ENCODE measurements at places on chromosomes 11 and 22.

DNA sequence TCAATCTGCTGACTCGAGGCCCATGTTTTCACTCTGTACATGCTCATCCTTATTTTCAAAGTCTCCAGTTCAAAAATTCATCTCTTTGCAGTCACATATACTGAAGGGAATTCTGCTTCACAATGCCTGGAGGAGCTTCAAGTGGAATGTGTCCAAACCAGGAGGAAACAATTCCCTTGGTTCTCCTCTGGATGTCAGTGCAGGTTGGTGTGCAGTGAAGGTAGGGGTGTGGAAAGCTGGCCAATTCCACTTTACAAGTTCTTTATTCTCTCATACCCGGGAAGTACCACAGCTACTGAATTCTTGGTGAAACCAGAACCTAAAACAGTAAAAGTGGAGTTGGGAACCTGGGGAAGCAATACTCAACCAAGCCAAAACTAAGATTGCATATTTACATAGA, 57.3 kb downstream of the BDNF start:
- no peak for DNase-seq

GRCh38 chr11:105986554-105986953, 35.5 kb downstream of the MSANTD4 start:
- no peak for DNase-seq

DNA sequence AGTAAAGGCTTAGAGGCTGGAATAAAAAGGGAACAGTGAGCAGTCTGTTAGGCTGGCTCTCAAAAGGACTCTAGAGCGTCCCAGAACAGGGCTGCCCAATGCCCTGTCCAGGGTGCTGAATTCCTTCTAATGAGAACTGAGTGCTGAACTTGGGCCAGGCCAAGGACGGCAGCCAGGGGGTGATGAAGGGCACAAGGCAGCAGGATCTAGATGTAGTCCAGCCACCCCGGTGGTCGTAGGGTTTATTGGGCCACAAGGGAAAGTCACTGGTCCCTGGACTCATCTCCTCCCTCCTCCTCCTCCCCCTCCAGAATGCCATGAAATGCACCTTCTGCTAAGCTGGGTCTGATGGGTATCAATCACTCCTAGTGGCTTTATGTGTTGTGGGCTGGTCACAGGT, 19.2 kb downstream of the NPTXR start:
- DNase-seq = peak; percentile 66

DNA sequence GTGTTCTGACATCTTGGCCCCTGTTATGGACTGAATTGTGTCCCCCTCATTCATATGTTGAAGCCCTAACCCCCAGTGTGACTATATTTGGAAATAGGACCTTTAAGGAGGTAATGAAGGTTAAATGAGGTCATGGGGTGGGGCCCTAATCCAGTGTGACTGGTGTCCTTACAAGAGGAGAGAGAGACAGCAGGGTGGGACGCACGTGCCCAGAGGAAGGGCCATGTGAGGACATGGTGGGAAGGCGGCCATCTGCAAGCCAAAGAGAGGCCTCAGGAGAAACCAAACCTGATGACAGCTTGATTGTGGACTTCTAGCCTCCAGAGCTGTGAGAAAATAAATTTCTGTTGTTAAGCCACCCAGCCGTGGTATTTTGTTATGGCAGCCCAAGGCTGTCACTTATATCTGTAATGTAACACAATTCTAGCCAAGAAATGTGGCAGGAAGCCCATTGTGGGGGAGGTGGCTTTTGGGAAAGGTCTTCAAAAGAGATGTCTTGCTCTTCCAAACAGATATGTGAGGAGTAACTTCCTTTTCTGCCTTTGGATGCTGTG, 23.7 kb downstream of the SLC22A6 start:
- no peak for DNase-seq

- DNase-seq = peak; percentile 65
Observed at GRCh38 chr22:41447435-41448188, 1.0 kb upstream of the TOB2 start.

- DNase-seq = no peak
Observed at GRCh38 chr11:71466358-71466757, 13.4 kb downstream of the NADSYN1 start.

DNA sequence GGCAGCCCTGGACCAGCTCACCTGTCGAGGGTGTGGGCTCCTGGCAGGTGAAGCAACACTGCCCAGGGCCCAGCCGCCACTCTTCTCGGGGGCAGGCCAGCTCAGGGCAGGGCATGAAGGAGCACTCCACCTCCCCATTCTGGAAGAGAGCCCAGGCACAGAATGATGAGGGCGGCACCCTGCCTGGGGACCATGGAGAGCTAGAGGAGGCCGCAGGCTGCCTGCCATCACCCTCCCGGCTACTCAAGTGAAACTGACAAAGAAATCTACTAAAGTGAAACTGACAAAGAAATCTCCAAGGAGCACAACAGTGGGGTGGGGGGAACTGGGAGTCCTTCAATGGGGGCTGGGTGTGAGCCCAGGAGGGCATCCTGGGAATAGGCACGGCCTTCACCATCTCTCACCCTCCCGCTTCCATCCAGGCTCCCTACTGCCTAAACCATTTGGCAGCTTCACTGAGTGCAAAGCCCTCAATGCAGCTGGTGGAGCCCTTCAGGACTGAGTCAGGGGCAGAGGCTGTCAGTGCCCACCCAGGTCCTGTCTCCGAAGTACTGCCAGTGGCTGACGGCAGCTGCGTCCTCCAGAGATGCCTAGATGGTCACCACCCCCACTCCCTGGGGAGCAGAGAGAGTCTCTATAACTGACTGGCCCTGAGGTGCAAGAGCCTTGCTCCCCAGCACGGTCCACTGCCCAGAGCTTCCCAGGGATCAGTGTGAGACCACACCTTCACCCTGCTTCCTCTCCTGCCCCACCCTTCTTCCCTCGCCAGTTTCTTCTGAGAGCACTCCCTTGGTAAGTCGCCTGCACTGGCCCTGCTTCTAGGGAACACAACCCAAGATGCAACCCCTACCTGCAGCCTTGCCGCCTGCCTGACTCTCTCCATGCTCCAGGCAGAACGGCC, 21.7 kb downstream of the VWCE start:
- no peak for DNase-seq

GRCh38 chr22:49847751-49848689, 5.6 kb upstream of the ZBED4 start:
- peak; percentile 64 for DNase-seq

GRCh38 chr11:33291004-33291777, 34.0 kb downstream of the HIPK3 start:
- DNase-seq = no peak

GRCh38 chr22:31344578-31345330, 1.4 kb downstream of the PATZ1 start:
- DNase-seq = no peak

DNA sequence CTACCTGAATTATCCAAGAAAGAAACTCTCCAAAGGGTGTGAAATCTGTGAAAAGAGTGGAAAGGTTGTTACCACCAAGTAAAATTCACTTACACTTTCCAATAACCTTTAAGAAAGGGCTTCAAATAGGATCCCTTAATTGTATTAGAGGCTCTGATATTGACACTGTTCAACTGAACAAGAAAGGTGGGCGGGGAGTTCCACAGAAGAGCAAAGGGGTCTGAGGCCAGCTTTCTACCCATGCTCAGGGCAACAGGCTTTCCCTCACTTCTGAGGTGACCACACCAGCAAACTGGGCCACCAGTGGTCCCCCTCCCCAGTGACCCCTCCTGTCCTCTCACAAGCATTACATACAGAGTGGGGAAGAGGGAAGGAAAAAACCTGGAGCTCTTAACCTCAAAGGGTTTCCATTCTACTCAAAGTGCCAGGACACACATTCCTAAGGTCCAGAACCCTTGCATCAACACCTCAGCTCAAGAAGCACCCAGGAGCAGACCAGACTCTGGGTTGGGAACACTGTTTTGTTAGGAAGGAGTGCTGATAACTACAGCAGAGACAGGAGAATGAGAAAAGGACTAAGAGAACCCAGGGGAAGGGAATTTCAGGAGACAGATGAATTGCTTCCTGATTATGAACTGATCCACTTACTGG, 71.6 kb upstream of the AKIP1 start:
- no peak for DNase-seq

DNA sequence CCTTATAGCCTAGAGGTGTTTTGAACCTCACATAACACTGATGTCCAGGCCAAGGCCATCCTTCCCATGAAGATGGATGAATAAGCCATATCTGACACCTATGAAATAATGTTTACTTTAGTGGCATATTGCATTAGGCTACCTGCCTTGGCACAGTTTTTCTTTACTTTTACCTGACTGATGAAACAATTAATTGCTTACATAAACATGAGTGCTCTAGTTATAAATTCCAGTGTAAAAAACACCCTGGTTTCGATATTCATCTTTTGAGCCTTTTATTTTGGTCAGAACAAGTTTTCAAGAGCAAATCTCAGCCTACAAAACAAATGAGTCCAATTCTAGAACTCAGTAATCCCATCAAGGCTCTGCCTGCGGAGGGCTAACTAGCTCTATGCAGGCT, 7.0 kb upstream of the HBE1 start:
- no peak for DNase-seq

- no peak for DNase-seq
Observed at GRCh38 chr11:74366576-74366975, 31.7 kb downstream of the PGM2L1 start.

Data from inflammatory macrophage treated with lipopolysaccharide for 4 hours (primary cell).